ENCODE measurements at places on chromosomes 1 and 21.

GRCh38 chr1:179968994-179969919 is 14.6 kb downstream of the CEP350 start:
- DNase-seq = no peak

GRCh38 chr1:163933437-163933836 is 611.7 kb downstream of the NUF2 start:
- no peak for DNase-seq

GRCh38 chr1:28195780-28196179 is 19.3 kb upstream of the PTAFR start:
- no peak for DNase-seq

GRCh38 chr1:224256640-224257039 is 73.3 kb downstream of the NVL start:
- no peak for DNase-seq

DNA sequence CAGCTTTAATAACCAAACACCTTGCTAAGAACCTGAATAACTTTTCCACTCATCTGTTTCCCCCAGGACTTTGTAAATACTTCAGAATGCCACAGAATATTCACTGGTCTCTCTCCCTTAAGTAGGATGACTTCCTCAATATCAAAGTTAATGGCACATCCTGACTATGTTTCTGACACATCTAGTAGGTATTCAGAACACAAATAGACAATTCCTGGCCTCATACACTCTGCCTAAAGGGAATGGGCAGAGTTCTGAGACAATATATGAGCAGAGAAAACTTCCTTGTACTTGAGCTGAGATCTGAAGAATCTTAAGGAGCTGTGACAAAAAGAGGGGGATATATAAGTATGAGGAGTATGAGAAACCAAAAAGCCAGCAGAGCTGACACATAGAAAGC is 34.8 kb downstream of the ANKRD13C start:
- peak; percentile 74 for DNase-seq

DNA sequence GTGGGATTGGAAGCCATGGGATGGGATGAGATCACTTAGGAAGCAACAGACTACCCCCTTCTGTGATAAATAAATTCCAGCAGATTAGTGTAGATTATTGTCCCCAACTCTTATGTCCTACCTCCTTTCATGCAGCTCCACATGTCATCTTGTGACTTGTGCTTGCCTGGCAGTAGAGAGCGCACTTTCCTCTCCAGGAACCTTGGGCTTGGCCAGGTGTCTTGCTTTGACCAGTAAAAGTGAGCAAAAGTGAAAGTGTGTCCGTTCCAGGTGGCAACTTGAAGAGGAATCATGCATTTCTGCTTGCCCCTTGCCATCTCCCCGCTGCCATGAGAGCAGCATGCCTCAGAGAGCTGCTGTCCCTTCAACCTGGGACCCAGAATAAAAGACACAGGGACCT is 122.9 kb upstream of the ERG start:
- no peak for DNase-seq

- DNase-seq = no peak
Observed at GRCh38 chr1:210344706-210345105, 16.0 kb downstream of the HHAT start.

DNA sequence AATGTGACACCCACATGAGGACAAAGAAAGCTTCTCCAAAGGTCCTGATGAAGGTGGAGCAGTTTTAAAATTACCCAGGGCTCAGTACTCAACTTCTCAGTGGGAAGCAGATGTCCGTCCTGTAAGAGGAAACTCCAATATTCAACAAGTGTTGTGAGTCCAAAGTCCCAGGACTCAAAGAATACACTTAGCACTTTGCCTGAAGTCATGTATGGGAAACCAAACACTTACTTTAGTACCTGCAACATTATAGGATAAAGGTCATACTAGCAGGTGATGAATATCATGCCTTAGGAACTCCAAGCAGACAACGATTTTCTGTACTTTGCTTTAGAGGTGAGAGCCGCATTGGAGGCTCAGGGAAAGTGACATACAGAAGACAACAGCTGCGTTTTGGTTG is 37.2 kb upstream of the ST6GALNAC3 start:
- DNase-seq = no peak

DNA sequence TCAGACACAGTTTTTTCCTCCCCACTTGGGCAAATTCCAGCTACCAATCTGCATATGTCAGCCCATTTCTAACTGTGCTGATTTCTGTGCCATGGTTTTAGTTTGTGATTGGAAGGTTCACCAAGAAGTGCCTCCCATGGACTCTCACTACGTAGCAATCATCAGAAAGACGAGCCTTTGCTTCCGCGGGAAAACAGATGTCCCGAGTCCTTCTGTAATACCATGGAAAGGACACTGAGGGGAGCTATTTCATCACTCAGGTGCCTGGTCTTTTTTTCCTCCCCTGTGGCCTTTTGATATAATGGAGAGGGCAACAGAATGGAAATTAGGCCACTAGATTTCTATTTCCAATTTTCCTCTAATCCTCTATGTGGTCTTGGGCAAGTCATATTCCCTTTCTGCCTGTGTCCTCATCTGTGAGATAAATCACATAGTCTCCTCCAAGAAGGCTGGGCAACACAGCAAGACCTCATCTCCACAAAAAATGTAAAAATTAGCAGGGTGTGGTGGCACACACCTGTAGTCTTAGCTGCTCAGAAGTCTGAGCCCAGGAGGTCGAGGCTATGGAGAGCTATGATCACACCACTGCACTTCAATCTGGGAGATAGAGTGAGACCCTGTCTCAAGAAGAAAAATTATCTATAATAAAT is 24.8 kb downstream of the LEMD1 start:
- peak; percentile 67 for DNase-seq

- DNase-seq = peak; percentile 67
Observed at GRCh38 chr1:87961992-87962391, 633.3 kb downstream of the LMO4 start.

DNA sequence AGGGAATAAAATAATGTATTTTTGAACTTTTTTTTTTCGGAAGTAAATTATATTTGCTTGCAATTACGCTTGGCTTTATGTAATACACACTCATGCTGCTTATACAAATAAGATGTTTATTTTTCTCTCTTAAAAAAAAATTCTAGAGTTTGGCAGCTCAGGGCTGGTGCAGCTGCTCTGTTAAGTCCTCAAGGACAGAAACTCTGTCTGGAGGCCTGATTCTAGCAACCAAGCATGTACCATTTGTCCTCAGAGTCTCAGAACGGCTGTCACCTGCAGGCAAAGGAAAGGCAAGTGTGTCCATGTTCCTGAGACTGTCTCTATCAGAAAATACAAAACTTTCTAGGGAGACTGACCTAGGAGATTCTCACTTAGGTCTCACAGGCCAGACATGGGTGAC is 23.2 kb upstream of the CLDN17 start:
- no peak for DNase-seq

- DNase-seq = no peak
Observed at GRCh38 chr1:225435957-225436392, 8.1 kb upstream of the LBR start.

DNA sequence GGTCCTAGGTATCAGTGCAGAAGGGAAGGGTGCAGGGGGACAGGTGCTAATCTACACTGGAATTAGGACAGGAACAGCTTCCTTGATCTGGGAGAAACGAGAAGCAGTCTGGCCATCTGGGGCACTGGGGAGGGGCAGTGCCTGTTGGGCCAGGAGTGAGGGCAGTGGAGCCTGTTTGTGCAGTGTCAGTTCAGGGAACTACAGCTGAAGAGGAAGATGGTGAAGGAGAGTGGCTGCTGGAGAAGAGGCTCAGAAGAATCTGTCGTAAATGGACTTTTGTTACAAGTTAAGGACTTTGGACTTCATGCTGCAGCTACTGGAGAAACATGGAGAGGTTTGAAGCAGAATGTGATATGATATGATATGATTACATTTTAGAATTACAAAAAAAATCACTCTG is 3.2 kb upstream of the TNFSF4 start:
- DNase-seq = no peak

DNA sequence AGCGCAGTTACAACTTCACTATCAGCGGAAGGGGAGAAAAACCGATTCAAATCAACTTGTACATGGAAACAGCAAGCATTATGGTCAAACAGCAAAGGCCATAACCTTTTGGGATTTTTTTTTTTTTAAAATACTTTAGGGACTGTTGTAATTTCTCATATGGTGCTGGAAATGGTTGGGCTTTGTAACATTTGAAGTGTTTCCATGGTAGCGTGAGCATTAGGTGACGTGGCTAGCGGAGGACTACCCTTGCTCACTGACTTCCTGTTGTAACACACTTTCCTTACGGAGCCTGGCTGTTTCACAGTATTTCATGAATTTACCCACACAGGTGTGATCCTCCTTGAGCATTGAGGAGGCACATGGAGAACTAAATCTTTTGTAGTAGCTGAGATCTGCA is 269.5 kb downstream of the TM2D1 start:
- DNase-seq = no peak
